ENCODE measurements at places on chromosomes 6 and 20.

DNA sequence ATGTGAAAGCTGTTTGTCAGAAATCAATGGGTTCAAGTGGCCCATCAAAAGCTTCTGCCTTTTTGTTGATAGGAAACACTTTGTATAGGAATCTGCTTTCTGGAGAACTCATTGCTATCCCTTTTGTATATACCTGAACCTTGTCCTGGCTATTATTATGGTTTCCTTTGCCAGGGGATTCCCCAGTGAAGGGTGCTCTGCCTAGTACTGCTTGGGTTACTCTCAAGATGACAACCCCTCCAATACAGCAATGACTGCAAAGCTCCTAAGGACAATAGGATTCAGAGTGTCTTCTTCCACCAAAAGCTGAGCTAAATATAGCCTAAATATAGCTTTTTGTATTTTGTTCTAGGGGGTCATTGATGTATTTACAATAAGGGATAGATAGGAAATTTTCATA, 54.0 kb upstream of the PTPRK start:
- no peak for DNase-seq

DNA sequence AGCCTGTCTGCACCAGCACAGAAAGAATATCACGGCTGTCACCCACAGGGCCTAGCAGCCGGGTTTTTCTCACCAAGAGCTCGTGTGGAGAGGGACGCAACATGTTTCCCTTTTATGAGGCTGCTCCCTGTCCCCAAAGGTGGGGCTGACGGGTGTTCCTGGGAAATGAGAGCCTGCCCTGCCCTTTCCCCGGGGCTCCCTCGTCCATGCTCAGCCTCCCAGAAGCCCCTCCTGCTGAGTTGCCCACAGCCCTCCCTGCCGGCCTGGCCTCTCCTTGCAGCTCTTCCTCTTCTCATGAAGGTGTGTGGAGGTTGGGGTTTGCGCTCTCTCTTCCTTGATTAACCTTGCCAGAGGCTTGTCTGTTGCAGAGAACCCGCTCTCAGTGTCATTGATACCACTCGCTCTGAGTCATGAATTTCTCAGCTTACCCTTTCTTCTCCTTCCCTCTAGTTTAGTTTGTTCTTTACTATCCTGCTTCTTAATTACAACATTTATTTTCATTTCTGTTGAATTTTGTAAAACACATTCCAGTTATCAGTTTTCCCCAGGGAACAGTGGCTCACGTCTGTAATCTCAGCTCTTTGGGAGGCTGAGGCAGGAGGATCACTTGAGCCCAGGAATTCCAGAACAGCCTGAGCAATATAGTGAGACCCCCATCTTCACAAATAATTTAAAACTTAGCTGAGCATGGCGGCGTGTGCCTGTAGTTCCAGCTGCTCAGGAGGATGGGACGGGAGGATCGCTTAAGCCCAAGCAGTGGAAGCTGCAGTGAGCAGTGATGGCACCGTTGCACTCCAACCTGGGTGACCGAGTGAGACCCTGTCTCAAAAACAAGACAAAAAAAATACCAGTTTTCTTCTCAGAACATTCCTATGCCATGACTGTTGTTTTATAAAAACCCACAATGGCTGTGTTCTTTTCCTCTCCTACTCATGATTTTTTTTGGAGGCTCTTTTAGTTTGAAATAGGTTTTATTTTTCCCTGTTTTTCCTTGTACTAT, 103.8 kb downstream of the TMEM242 start:
- DNase-seq, result no peak

DNA sequence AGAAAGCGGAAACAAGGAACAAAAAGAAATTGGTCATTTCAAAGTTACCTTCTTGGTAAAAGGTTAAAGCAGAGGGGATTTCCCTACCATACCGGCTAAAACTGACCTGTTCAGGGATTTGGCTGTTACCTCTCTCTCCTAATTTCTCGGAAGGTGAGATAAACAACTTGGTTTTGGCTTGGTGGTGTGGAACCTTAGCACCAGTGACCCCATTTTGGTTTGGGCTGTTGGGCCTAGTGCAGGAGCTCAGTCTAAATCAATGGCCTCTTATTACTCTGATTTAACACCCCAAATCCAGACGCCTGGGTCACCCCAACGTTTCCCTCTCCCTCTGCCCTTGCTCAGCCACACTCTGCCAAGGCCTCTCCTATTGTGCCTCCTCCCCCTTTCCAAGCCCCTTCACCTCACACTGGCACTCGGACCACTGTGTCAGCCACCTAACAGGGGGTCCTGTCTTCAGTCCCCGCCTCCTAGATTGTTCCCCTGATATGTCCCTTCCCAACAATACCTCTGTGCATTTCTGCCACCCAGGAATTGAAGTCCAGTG, 8.3 kb downstream of the NCR2 start:
- DNase-seq, result peak; percentile 36

DNA sequence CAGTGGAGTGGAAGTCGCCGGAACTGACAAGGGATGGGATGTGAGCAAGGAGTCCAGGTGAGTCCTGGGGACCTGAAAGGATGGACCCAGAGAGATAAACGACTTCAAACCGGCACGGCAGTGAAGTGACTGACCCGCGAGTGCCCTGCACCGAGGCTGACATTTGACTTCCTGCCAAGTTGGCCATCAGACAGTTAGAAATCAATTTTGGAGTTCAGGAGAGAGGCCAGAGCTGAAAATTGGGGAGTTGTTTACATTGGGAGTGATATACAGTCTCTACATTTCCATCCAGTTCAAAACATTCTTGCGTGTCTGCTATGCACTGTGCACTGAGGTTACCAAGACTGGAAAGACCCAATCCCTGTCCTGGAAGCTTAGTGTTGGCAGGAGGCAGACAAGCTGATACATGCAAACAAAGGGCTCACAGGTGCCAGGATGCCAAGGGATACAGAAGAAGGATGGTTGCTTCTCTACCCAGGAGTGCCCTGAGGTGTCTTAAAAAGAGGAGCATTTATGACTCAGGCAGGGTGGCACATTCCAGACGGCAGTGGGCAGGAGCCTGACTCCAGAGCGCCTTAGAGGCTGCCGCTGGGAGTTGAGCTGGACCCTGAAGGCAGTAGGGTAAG, 186.6 kb downstream of the MTHFD1L start:
- DNase-seq, result peak; percentile 76

Measured in osteocyte (in vitro differentiated cells).